ENCODE measurements at places on chromosomes 16 and 17.

DNA sequence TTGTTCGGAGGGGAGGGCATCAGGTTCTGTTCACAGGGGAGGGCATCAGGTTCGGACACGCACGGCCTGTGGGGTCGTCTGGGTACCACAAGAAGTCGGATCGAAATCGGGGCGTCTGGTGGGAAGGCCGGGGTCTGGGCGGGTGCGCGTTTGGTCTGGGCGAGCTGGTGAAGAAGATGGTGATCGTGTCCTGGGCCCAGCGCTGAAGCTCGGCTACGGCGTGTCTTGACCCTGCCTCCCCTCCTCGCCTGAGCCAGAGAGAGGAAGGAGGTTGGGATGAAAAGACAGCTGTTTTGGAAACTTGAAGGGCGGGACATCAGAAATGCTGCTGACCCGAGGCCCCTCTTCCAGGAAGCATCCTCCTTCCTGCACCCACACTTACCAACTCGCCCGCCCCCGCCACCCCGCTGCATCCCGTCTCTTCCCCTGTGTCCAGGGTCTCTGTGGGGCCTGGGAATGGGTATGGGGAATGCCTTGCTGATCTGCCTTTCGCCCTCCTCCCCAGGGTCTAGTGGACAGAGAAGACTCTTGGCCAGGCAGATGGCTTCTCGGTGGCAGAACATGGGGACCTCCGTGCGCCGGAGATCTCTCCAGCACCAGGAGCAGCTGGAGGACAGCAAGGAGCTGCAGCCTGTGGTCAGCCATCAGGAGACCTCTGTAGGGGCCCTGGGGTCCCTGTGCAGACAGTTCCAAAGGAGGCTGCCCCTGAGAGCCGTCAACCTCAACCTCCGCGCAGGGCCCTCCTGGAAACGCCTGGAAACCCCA is 498 bp downstream of the PIMREG start:
- no peak for DNase-seq

DNA sequence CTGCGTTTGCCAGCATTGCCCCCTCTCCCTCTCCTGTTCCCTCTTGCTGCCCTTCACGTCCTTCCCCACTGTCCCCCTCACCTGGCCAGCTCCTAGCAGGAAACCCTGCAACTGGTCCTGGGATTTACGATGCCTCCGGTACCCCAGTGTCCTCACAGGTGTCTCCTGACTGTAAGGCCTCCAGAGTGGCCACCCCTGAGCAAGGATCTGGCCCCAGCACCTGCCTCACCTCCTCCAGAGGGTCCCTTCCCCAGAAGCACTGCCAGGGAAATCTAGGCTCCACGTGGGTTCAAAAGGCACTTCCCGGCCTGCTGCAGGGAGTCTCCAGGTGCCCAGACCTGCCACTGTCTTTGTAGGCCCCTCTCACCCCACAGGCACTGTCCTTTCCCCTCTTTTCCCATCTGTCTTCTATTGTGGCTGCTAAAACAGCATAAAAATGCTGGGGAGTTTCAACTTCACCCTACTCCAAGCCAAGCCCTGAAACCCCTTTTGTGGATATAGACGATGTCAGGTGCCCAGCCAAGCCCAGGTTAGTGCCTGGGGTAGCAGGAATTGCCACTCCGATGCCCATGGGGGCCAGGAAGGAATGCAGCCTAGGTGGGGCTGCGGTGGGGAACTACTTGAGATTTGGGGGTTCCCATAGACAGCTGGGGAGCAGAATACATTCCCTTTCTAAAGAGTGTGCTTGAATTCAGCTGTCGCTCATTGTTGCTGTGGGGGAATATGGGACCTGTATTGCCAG is 25.7 kb downstream of the RAB11FIP4 start:
- DNase-seq = no peak

- no peak for DNase-seq
Measured at GRCh38 chr16:4868026-4868425, 20.7 kb downstream of the UBN1 start.

GRCh38 chr17:18224053-18224386 is 1.4 kb upstream of the LLGL1 start:
- no peak for DNase-seq

DNA sequence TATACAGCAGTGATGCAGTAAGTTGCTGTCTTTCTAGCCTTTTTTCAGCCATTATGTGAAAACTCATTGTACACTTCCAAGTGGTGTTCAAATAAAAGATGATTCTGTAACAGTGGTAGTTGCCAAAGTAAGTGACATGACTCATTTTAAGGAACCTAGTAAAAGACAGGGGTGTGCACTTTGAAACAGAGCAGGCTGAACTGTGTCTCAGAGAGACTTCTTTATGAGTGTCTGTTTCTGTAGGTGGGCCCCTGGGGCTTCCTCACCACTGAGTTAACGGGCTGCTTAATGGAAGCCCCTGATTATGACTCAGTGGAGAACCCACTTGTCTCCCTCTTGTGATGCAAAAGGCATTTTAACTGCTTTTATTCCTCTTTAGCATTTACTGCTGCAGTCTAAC is 147.3 kb downstream of the PCTP start:
- DNase-seq = no peak

GRCh38 chr17:69712801-69713311 is 298.4 kb downstream of the MAP2K6 start:
- DNase-seq = no peak

DNA sequence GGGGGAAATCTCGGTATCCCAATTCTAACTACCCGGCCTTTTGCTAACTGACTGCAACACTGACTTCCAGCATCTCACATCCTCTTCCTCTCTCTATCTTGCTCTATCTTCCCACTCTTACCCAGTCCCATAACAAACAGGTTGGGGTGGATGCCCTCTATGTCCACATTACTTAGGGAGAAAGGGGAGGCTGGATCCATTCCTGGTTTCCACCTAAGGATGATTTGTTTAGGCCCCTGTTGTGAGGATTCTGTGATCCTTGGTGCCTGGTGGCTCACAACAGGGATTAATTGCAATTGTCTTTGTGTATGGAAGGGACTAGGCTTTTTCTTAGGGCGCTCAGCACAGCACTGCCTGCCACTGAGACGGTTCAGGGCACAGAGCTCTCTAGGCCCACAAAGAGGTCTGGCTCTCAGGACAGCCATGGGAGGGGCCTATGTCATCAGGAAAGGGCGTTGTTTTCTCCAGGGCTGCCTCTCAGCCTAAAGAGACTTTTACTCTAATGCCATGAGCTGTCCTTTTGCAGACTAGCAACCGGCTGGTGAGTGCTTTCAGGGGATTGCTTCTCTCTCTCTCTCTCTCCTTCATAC is 612.1 kb upstream of the SALL1 start:
- DNase-seq = peak; percentile 67

DNA sequence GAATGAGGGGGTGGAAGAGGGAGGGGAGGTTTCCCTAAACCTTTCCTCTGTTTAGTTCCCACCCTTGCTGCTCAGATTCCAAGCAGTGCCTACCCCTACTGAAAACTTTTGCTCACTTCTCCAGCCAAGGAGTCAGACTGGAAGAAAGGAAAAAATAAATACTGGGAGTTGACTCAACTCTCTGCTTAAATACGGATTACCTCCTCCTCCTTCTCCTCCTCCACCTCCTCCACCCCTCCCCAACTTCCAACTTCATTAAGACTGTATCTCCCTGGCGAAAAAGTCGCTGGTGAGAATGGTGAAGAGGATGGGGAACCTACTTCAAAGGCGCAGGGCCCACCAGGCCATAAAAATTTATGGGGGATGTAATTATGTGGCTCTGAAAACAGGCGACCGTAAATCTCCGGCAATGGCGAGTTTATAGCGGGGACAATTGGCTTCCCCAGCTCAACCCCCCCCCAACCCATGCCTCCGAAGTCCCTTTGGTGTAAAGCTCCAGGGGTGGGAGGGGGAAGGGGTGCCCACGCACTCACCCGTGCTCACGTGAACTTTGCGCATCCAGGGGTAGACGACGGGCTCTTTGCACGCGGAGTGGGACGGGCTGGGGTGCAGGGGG is 712 bp downstream of the HOXB4 start:
- DNase-seq = no peak

GRCh38 chr17:3558603-3559269 is 1.1 kb upstream of the TRPV3 start:
- peak; percentile 0 for DNase-seq

DNA sequence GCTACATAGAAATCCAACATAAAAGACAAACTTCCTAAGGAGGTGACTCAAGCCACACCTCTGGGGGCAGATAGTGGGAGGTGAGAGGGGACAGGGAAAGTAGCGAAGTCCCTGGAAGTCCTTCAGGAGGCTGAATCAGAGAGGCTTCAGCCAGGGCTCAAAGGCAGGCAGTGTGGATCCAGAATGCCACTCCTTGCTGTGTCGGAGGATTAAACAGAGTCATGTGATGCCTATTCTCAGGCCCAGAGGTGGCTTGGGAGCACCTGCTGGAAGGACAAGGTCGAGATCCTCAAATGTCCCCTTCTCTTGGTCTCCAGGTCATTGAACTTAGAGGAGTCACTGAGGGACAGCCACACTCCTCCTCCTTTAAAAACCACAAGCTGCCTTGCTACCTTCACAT is 391.1 kb downstream of the SOX9 start:
- no peak for DNase-seq

DNA sequence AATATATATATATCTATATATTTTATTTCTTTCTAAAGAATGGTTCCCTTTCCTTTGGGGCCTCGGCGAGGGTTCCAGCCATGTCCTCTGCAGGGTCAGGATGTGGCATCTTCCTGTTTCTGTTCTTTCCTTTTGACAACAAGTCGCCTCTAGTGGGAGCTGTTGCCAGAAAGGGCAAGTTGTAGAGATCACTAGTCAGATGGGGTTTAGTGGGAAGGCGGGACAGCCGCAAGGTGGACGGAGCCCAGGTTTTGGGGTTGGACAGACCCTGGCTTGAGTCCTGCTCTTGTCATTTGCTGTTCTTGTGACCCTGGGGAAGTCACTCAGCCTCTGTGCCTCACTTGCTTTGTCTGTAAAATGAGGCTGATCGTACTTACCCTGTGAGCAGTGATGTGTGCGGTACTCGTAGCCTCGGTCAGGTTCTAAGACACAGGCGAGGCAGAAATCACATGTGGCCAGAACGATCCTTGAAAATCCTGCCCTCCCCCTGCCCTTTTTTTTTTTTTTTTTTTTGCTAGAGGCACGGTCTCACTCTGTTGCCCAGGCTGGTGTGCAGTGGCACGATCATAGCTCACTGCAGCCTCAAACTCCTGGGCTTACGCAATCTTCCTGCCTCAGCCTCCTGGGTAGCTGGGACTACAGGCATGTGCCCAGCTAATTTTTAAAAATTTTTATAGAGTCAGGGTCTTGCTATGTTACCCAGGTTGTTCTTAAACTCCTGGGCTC is 80.1 kb downstream of the ABCC6 start:
- no peak for DNase-seq

DNA sequence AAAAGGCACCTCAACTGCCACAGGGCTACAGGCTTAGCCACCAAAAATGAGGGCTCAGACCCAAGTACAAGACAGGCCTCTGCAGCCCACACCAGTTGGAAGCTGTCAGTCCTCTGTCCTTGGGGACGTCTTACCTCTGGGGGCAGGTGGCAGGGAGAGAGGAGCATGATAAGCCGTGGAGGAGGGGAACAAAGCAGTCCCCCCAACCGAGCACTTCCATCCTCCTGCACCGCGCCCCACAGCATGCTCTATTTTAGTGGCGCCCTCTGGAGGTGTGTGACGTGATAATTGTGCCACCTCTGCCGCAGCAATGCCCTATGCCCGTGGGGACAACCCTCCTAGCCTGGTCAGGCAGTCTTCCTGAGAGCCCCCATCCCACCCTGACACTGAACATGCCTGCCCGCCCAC is 13.6 kb downstream of the G6PC3 start:
- no peak for DNase-seq
